ENCODE measurements at places on chromosomes 5 and 9.
A peak's percentile ranks its signal among the peaks of the same experiment; 100 is the strongest.

DNA sequence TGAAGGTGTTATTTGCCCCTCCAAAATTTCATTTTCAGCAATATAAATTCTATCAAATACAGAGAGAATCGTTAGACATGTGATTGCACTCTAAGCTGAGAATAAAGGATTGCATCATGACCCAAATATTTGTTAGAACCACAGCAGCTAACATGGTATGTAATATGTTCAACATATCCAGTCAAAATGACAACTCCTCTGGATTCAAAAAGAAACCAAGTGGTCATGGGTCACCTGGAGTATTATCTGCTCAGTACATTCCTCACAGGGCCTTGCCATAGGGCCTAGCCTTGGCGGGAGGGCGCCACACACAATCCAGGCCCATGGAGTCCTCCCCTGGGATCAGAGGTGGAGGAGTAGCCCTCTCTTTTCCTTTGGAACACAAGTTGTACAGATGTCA lies 179.2 kb downstream of the HSD17B3 start:
- peak; percentile 64 for DNase-seq

DNA sequence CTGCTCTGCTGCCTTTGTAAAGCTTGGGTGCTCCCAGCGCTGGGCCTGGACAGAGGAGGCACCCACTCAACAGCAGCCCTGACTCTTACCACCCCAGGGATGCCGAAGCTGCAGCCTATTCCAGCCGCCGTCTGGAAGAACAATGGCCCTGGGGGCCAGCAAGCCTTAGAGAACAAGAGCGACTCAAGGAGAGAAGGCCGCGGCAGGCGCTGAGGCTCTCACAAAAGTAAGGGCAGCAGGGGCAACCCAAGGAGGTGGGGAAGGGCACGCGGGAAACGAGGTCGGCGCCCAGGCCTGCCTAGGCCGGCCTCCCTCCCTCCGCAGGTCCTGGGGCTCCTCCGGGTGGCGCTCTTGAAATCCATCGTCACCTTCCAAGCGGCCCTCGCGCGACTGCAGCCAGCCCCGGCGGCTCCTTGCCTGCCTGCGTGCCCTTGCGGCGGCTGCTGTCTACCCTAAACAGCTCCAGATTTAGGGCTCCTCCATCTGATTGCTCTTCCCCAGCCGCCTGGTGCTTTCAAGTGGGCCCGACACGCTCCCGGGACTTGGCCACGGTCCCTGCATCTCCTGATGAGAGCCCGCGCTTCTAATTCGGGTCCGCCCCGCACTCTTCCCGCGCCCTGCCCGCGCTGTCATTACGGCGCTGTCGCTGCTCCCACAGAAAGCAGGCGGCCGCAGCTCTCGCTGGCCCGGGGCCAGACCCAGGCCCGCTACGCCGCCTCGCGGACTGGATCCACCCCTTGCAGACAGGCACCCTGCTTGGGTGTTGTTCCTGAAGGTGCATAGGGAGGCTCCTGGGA lies 213.3 kb downstream of the SEMA6A start:
- DNase-seq: peak; percentile 8

GRCh38 chr9:34984049-34984448 lies 5.5 kb upstream of the DNAJB5 start:
- no peak for DNase-seq

- DNase-seq: no peak
Observed at GRCh38 chr5:132322266-132322665, 28.1 kb downstream of the SLC22A4 start.

DNA sequence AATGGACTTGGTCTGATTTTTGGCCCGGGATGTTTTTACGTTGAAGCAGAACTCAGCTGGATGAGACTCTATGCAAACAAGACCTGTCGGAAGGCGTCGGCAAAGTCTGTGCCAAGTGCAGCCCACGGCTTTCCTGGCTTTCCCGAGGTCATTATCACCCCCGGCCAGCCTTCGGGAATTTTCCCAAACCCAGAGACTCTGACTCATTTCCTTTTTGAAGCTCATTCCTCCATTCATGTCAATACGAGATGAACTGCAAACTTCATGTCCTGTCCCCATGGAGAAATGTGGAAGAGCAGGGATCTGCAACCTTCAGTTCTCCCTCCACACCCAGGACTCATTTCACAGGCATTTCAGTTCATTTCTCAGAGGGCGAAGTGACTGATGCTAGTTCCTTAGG lies 95.3 kb downstream of the IRX2 start:
- peak; percentile 98 for DNase-seq

GRCh38 chr9:93294011-93294410 lies 110.1 kb downstream of the WNK2 start:
- no peak for DNase-seq

- DNase-seq: peak; percentile 95
Observed at GRCh38 chr5:154368041-154368800, 77.6 kb upstream of the SAP30L start.

DNA sequence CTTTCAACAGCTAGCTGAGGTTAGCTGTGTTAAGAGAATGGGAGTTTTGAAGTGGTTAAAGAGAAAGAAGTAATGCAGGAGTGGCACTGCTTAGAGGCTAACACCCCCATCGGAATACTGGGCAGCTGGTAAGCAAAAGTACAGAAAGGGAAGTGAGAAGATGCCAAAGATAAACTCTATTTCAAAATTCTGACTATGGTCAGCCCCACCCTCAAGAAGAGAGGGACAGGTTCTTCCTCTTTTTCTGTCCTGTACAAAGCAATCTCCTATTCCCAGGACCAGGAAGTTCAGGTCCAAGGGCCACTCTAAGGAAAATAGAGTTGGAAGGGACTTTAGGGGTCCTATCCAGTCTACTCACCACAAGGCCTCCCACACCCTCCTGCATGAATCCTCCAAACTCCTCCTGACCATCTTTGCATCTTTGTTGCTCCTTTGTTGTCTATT lies 45.9 kb upstream of the JAK2 start:
- no peak for DNase-seq

- DNase-seq: no peak
Observed at GRCh38 chr9:33661176-33661575, 134.2 kb upstream of the PRSS3 start.

GRCh38 chr5:117943541-117943940 lies 1044.8 kb downstream of the DTWD2 start:
- no peak for DNase-seq

DNA sequence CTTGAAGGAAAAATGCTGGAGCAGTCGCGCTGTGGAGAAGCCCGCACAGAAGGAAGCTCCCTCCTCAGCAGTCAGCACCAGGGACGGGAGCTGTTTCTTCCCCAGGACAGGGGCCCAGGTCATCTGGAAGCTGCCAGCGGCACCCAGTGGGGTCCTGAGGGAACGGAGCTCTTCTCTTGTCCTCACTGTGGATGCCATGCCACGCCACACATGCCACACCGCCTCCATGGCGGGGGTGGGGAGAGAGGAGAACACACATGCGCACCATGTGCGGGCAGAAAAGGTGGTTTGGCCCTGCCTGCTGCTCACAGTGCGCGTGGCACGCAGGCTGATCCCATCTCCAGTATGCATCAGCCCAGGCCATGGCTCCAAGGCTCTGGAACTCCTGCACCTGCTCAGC lies 41.7 kb upstream of the ZNF354B start:
- DNase-seq: no peak

DNA sequence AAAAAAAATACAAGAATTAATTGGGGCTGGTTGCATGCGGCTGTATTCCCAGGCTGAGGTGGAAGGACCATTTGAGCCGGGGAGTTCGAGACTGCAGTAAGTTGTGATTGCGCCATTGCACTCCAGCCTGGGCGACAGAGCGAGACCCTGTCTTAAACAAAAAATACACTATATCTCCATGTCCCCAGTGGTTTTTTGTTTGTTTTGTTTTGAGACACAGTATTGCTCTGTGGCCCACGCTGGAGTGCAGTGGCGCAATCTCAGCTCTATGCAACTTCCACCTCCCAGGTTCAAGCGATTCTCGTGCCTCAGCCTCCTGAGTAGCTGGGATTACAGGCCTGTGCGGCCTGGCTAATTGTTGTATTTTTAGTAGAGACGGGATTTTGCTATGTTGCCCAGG lies 1.2 kb downstream of the COQ4 start:
- no peak for DNase-seq

GRCh38 chr9:133951265-133951664 lies 40.9 kb downstream of the VAV2 start:
- DNase-seq: no peak

DNA sequence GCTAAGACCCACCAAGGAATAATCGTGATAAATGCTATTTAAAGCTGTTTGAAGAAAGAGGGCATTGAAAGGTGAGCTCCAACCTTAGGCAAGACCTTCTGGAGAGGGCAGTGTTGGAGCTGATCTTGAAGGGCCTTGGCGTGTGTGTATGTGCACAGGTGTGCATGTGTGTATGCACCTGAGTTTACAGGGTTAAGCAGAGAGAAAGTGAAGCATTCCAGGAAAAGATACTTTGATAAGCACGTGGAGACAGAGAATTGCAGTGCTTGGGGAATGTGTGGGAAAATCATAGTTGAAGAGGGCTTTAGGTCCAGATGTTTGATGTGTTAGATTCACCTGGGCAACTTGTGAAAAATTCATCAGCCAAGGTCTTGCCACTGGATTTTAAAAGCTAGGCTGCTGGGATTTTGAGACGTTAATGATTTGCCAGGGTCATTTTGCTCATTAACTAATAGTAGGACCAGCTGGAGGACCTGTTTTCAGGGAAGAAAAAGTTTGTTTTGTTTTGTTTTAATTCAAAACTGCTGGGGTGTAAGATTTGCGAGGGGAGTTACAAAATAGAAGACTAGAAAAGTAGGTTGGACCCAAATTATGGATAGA lies 78.3 kb upstream of the ANKRD55 start:
- DNase-seq: no peak

DNA sequence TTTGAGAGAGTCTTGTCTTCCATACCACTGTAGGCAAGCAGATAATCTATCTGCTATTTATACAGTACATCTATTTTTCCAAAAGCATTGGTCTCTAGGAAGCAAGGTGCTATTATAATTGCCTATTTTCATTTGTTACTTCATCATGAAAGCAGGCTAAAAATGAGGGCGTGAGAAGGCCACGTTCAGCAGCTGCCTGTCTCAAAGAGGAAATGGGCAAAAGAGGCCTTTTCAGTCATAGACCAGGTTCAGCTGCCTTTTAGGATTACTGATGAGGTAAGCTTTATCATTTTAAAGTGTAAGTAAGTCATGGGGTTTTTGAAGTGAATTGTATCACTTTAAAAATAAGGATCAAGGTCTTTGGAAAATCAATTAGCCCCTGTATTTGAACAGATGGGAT lies 1091.1 kb upstream of the DMAC1 start:
- DNase-seq: no peak

GRCh38 chr9:137218754-137219271 lies 3.2 kb downstream of the RNF208 start:
- DNase-seq: peak; percentile 18

- DNase-seq: no peak
Observed at GRCh38 chr5:143013176-143013891, 243.2 kb downstream of the ARHGAP26 start.

DNA sequence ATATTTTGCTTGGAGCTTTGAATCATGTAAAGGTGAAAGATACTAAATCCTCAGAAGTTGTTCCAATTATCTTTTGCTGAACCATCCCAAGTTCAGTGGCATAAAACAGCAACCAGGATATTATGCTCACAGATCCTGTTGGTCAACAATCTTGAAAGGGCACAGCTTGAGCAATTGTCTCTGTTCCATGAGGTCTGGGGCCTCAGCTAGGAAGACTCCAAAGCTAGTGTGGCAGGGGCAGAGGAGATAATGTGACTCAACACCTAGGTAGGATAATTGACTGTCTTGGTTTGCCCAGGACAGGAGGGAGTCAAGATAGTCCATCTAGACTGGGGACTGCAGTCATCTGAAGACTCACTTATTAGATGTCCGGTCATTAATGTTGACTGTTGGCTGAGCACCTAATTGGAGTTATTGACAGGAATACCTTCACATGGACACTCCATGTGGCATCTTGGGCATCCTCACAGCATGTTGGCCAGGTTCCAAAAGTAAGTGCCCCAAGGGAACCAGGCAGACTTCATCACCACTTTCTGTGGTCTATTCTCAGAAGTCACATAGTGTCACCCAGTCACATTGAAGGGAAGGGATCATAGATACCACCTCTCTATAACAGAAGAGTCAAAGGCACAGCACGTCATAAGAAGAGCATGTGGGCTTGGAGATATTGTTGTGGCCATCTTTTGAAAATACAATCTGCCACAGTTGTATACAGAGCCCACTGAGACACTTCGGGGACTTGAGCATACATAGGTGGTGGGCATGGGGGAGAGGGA lies 88.4 kb upstream of the GPBP1 start:
- DNase-seq: no peak

DNA sequence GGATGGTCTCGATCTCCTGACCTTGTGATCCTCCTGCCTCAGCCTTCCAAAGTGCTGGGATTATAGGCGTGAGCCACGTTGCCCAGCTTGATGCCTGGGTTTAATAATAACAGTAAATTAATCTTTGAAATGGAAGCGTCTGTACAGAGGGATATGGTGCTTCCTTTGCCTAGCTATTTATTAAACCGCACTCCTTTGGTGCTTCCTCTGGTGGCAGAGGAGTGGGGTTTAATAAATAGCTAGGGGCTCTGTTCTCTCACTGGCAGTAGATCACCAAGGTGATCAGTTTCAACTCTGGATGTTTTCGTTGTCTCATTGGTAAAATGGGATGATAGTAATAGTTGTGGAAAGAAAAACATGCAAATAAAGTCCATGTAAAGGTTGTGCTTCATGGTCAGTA lies 1122.5 kb upstream of the WWC1 start:
- DNase-seq: no peak

DNA sequence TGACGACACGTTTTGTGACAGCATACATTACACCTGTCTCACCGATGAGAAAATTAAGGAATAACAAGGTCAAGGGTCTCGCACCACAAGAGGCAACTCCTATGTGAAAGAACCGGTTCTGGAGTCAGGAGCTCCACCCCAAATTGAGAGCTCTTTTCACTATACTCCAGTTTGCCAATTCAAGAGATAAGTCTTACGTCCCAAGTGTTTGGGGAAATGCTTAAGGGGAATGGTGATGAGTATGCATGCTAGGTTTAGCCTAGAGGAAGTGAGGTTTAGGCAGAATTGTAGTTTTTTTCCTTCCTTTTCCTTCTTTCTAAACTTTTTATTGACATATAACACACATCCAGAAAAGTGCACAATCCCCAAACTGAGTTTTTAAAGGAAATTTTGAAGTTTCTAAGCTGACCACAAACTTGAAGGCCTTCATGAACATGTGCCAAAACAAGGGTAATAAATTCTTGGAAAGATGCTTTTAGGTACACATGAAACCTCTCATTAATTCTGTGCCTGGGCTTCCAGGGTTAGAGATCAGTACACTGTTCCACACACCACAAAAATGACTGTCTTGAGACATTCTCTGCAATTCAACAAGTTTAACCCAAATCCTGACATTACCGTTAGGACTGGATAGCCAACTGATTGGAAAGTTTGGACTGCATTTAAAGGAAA lies 127.6 kb upstream of the SLC1A3 start:
- DNase-seq: peak; percentile 44

DNA sequence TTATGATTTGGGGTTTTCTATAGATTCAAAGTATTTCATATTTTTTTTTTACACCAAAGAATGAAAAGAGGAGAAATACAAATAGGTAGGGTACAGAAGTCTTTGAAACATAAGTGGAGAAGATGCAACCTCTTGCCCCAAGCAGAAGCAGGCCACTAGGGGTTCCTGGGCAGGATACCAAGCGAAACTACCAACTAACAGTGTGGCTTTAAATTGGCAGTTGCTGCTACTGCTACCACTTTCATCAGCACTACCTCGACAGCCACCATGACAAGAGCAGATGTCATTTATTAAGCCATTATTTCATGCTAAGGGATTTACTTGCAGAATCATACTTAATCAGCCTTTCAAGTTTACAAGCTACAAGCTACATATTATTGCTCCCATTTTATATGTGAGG lies 288.1 kb downstream of the NR3C1 start:
- no peak for DNase-seq

GRCh38 chr5:979100-979817 lies 29.3 kb upstream of the NKD2 start:
- no peak for DNase-seq
